ENCODE measurements at places on chromosomes 4 and X.

GRCh38 chrX:138872537-138872936 is 161.0 kb upstream of the FGF13 start:
- no peak for DNase-seq

DNA sequence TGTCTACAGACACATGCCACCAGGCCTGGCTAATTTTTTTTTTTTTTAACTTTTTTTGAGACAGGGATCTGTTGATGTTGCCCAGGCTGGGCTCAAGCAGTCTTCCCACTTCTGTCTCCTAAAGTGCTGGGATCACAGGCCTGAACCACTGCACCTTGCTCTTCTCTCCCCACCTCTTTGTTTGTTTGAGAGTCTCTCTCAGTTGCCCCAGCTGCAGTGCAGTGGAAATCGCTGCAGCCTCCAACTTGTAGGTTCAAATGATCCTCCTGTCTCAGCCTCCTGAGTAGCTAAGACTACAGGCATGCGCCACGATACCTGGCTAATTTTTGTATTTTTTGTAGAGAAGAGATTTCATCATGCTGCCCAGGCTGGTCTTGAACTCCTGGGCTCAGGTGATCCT is 115.6 kb downstream of the LARP7 start:
- DNase-seq: no peak

GRCh38 chrX:115189110-115189509 is at the start of gene RBMXL3:
Gene RBMXL3, plus strand, starts transcription at chrX:115189410. Its CDS starts 32 bp downstream, at chrX:115189442.
- DNase-seq: no peak

- no peak for DNase-seq
These were observed 17.8 kb downstream of the GAB3 start for GRCh38 chrX:154733066-154733425.

GRCh38 chr4:98509721-98510120 is 148.7 kb downstream of the TSPAN5 start:
- no peak for DNase-seq

DNA sequence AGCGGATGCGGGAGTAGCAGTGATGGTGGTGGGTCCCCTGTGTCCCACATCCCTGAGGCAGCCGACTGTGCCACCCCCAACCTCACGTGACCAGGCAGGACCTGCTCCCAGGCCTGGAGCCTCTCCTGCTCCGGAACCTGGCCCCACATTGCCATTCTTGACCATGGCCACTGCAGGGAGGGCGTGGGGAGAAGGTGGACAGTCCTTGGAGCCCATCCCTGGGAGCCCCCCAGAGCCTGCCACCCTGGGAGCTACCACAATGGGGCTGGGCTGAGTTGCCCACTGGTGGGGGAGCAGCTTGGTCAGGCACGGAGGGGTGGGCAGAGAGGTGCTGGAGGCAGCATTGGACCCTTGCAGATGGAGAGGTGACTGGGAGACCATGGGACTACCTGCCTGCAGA is 36.8 kb downstream of the TMPRSS11A start:
- no peak for DNase-seq

- no peak for DNase-seq
These were observed 271.5 kb downstream of the NR3C2 start for GRCh38 chr4:148170408-148171365.

DNA sequence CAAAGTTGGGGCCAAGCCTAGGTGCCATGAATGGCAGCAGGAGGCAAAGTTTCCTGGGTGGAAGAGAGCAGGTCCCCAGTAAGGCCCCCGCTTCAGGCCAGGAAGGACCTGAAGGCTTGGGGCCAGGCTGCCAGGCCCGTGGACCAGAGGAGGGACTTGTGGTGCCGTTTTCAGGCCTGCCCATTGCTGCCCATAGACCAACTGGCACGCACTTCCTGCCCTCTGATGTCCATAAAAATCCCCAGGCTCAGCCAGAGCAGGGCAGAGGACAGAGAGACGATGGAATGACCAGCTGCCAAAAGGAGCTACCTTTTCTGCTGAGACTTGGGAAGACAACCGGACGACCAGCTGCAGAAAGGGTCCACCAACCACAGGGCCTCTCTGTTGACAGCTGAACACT is 1205.5 kb downstream of the ARAP2 start:
- DNase-seq: no peak

- DNase-seq: no peak
These were observed 76.2 kb upstream of the ESX1 start for GRCh38 chrX:104330966-104331365.

GRCh38 chrX:12704706-12705105 is 86.5 kb upstream of the PRPS2 start:
- no peak for DNase-seq

DNA sequence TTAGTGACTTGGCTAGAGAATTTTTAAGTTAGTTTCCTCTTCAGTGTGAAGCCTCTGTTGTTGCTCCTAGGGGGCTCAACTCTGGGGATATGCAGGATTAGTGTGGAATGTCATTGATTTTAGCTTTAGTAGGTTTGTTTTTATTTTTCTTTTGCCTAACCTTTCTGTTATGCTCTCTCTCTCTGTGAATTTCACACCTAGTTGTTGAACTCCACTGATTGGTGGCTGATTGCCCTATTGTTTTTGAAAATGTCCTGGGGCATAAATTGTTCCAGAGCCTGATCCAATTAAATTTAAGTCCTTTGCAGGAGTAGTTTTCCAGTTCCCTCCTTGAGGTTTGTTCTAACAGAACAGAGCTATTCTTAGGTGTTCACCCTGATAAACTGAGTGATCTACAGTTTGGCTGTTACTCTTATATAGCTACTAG is 393.3 kb upstream of the CTSO start:
- DNase-seq: no peak

DNA sequence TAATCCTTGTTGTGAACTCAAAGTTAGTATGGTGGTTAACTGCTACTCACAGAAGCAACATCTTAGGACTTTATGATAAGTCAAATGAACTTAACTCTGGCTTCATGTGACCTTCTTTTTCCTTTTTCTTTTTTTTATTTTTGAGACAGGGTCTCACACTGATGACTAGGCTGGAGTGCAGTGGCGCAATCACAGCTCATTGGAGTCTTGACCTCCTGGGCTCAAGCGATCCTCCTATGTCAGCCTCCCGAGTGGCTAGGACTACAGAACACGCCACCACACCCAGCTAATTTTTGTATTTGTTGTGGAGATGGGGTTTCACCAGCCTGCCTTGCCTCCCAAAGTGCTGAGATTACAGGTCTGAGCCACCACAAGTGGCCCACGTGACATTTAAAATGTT is 22.4 kb downstream of the SEC31A start:
- no peak for DNase-seq

DNA sequence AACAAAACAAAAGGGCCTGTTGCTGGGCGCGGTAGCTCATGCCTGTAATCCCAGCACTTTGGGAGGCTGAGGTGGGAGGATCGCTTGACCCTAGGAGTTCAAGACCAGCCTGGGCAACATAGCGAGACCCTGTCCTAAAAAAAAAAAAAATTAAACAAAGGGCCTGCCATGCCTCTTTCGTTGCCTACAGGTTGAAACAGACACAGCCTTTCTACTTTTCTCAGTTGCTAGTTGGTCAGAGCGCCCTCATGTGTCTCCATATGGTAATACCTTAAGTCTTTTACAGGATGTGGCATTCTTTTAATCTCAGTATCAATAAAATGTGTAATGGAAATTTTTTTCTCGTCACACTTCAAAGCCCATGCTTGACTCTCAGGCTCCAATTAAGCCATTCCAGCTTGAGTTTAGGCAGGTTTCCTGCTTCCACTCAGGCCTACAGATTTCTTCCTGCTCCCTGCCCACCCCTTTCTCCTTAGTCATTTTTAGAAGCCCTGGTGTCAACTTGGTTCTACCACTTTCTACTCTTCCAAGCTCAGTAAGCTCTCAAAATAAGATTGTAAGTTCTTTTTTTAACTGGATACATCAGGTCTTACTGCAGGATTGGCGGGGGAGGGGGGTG is 4.6 kb upstream of the SOWAHD start:
- peak; percentile 40 for DNase-seq

- no peak for DNase-seq
These were observed 20.6 kb downstream of the AKAP14 start for GRCh38 chrX:119916310-119916709.

DNA sequence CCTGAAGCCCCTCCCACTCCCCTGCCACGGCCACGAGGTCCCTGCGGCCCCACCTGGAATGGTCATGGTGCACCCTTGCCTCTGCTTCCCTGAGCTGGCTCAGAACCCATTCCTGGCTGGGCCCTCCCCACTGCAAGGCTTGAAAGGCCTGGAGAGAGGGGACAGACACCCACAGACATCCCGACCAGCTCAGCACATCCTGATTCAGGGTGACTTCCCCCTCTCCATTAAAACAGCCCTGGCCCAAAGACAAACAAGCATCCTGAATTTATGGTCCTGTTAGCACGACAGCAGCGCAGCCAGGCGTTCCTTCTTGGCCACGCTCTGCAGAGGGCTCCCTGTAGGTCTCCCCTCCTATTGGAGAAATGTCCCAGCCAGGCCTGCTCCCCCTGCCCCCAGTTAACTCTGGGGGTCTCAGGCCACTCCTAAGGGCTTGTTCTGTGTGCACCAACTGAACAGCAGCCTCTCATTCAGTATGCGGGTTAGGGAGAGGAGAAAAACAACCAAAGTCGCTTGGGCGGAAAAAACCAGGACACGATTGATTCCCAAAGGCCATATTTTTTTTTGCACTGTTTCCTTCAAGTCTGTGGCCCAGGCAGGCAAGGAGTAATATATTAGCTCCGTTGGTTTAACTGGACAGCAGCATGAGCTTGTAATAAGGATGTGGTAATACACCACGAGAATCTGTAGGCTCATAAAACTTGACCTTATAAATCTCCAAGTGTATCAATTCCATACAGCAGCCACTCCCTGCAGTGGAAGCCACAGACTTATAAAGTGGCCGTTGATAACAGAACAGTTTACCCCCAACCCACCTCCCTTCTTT is 106.7 kb upstream of the MSX1 start:
- DNase-seq: no peak

GRCh38 chrX:5458300-5458842 is 770.3 kb downstream of the NLGN4X start:
- no peak for DNase-seq

- DNase-seq: peak; percentile 80
These were observed 190.8 kb downstream of the TSPAN5 start for GRCh38 chr4:98467627-98468072.

DNA sequence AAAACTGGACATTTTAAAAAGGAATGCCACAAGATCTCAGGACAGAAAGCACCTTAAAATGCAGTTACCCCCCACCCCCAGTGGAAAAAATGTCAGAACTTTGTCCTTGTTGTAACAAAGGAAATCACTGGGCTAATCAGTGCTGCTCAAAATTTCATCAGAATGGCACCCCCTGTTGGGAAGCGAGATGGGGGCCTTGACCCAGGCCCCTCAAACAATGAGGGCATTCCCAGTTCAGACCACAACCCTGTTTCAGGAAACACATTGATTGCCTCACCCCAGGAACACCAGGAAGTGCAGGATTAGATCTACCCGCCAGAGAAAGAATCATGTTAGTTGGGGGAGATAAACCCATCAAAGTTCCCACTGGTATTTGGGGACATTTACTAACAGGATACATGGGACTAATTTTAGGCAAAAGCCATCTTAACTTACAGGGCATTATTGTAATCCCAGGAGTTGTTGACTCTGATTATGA is 16.4 kb downstream of the SPIN2B start:
- no peak for DNase-seq

DNA sequence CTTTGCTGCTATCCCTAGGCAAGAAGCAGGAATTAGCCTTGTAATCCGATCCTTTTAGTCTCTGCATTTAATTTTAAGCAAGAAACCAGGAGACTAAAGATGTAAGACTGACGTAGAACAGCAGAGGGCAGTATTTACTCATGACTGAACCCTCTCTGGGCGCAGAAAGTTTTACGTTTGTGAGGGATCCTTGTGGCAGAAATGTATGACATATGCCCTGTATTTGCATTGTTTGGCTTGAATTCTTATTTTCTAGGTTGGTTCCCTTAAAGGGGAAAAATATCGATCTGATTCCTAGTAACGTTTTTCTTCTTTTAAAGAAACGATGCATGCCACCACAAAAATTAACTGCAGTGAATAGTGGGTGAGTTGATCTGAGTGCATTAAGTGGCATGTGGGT is 1.3 kb upstream of the FAT4 start:
- peak; percentile 9 for DNase-seq

Measured in stimulated activated CD4-positive, alpha-beta T cell treated with anti-CD3 and anti-CD28 coated beads, Interleukin-15, amount 100 ng/mL, for 24 hours (primary cell).